ENCODE measurements at places on chromosomes 2 and 18.

DNA sequence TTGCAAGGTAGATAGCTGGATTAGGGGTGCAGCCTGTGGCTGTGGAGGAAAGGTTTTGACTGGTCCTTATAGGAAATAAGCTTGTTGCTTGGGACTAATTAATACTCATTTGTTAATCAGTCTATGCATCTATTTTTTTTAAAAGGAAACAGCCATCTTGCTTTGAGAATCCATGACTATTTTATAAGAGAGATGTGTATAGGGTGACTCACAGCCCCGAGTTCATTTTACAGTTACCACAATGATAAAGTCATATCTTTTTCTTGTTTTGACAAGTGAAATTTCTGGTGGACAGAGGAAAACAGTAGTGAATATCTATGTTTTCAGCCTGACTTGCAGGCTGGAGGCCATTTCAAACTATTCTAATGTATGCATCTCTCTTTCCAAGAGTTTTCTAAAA is 193.5 kb upstream of the CCDC68 start:
- no peak for DNase-seq

DNA sequence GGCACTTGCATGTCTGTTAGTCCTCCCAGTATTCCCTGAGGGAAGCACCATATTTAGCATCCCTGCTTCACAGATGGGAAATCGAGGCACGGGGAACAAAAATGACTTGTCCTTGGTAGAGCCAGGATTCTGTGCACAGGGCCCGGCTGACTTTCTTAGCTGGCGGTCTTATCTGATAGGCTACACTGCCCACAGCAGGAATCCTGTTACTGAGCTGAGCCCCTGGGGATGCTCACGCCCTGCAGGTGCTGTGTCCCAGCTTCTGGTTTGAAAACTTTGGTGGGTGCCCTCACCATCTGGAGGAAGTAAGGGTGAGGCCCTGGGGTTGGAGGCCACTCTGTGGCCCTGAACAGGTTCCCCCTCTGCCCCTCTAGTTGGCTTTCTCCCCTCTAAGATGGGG is 68.4 kb upstream of the MCFD2 start:
- DNase-seq = no peak

DNA sequence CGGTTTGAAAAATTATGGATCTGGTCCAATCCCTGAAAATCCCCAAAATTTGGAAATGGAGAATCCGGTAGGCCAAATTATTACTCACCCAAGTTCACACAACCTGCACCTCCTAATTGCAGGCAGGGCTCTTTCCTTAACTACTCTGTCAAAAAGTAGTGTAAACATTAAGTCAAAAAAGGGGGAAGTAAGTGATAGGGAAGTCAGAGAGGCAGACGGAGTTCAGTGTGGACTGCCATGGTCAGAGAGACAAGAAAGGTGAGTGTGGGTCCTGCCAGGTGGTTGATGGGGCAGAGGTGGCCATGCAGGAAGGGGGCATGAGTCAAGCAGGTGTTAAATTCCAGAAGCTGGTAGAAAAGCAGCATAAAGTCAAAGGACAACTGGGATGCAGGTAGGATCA is 104.7 kb upstream of the STPG4 start:
- no peak for DNase-seq

- DNase-seq = no peak
Observed at GRCh38 chr18:55228191-55228590, 268.9 kb upstream of the CCDC68 start.

GRCh38 chr2:60223859-60224258 is 329.6 kb downstream of the BCL11A start:
- DNase-seq = no peak

- DNase-seq = no peak
Observed at GRCh38 chr18:6279308-6279707, 135.4 kb downstream of the L3MBTL4 start.

- no peak for DNase-seq
Observed at GRCh38 chr2:17628349-17629261, 88.1 kb downstream of the VSNL1 start.

- DNase-seq = no peak
Observed at GRCh38 chr2:175874291-175874690, 127.8 kb downstream of the LNPK start.

DNA sequence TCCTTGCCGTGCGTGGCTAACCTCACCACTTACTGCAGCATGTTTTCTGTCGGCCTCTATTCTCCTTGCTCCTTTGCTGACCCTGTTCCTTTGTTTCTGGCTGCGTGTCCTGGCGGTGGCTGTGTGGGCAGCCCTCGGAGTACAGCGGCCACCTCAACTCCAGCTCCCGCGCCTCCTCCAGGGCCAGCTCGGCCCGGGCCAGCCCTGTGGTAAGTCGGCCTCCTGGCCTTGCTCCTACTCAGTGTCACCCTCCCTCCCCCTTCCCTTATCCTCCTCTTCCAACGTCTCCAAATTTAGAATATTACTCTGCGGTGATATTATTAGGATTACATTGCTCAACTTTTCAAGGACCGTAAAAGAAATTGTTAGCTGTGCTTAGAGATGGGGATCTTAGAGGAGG is 59.5 kb upstream of the RBM44 start:
- DNase-seq = no peak

GRCh38 chr18:9809697-9810096 is 76.1 kb upstream of the TXNDC2 start:
- DNase-seq = no peak
